ENCODE measurements at places on chromosomes 1 and 21. TPM values are rescaled to one million over a fixed set of nuclear protein-coding genes. Genes with fewer than 3 reads are reported as not detected.

DNA sequence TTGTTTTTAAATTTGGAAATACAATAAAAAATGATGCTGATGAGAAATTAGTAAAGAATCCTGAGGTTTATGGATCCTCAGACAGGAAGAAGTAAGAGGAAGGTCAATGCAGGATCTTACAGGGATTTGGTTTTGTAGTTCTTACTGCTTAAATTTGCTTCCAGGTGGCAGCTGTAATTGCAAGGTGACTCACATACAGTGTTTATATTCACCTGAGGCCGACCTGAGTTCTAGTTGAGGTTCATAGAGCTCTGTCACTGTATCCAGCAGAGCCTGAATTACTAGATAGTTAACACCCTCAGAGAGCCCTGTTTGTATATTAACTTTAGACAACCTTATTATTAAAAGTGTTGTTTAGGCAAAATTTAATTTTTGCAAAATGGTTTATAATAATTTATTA, 1.4 kb upstream of the WDR26 start:
- no peak for DNase-seq

GRCh38 chr1:198520524-198521254, 19.8 kb downstream of the ATP6V1G3 start:
- no peak for DNase-seq

- DNase-seq = no peak
Measured at GRCh38 chr1:167065471-167065870, 24.7 kb downstream of the GPA33 start.

DNA sequence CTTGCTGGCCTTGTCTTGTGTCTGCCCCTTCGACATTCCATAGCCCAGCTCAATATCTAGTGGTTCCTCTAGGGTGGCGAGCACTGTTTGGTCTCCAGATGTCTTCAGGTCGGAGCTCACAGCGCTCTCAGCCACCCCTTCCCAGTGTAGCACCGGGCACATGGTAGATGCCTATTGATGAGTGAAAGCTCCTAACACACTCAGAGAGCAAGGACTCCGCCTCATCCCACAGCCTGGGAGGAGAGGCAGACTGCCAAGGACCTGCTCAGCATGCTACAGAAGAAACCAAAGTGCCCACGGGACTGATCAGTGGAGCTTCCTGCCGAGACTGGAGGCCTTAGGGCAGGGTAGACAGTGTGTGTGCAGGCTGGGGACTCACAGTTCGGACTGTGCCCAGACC, 10.9 kb downstream of the PCSK9 start:
- no peak for DNase-seq

FCER1G gene
- 3.5 TPM for total RNA-seq

DNA sequence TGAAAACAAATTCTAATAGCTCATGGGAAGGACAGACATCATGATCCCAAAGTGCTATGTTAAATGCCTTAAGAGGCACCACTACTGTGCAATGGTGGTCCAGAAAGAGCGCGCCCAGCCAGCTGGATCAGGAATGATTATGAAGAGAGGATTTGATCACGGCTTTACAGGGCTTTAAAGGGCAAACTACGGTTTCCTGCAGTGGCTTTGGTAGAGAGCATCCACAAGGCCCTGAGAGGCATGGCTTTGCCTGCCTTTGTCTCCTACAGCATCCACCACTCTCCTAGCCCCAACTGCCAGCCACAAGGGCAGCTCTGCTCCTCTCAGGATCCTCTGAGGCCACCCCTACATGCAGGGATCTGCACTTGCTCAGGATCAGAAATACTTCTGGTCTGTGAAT, 40.7 kb downstream of the ZNF281 start:
- DNase-seq = no peak

DNA sequence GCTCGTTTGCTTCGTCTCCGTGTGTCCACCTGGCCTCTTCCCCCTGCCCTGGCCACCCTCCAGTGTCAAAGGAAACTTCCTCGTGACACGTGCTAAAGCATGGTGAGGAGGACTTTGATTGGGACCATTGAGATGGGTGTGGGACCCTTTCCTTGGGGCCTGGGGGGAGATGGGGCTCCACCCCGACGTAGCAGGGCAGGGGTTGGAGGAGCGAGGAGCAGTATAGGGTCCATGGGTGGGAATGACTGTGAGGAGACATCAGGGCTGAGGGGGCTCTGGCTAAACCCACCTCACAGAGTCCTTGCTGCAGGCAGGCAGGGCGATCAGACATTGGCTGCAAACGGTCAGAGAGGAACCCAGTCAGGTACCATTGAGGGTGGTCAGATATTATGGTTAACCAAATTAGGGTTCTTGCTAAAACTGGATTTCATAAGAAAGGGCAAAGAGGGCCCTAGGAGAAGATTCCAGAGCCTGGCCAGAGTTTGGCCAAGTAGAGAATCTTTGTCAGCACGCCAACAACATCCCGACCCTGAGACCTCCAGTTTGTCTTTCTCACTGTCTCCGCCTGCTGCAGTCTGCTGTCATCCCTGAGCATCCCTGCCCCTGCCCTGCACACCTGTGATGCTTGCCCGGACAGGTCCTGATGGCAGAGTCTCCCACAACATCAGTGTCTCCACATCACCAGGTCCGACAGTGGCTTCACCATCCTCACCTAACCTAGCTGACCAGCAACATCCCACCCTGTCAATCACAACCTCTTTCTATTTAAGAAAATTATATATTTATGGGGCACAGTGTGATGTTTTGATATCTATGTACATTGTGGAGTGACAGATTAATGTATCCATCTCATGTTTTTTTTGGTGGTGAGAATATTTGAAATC, 8.0 kb downstream of the RNF187 start:
- no peak for DNase-seq

GRCh38 chr1:36539526-36539925, 56.8 kb upstream of the CSF3R start:
- DNase-seq = no peak

GRCh38 chr1:29245876-29246275, 9.6 kb downstream of the PTPRU start:
- DNase-seq = no peak

- DNase-seq = no peak
Measured at GRCh38 chr1:22317920-22318243, 133.8 kb upstream of the ZBTB40 start.

PDXK gene
- total RNA-seq = 77.3 TPM

SLC44A3 gene
- total RNA-seq = 0.99 TPM

TMEM269 gene
- 1.2 TPM for total RNA-seq

DNA sequence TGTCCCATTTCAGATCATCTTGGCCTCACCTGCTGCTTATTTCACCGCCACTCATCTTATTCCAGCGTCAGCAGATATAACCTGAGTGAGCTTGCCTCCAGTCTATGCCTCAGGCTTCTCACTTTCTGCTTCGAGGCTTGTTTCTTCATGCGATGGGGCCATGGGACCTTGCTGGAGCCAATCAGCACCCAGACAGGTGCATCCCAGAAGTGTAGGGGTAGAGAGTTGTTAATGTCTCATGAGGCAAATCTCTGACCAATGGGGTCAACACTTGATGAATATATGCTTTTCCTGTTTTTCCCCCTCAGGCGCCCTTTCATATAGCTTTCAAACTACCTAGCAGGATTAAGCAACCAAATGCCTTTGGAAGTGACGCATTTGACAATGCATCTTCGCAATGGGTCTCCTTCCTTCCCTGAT, 935 bp upstream of the YIPF1 start:
- no peak for DNase-seq

C1orf185 gene
- total RNA-seq = not detected

CA6 gene
- 0.95 TPM for total RNA-seq

GRCh38 chr1:174946031-174946430, 53.7 kb upstream of the CACYBP start:
- no peak for DNase-seq

- peak; percentile 11 for DNase-seq
Measured at GRCh38 chr1:221203224-221204054, 324.2 kb downstream of the HLX start.
